ENCODE measurements at places on chromosomes 5 and 9. TPM values are rescaled to one million over a fixed set of nuclear protein-coding genes. Genes with fewer than 3 reads are reported as not detected.

The PRELID2 gene
- total RNA-seq: 3.3 TPM

DNA sequence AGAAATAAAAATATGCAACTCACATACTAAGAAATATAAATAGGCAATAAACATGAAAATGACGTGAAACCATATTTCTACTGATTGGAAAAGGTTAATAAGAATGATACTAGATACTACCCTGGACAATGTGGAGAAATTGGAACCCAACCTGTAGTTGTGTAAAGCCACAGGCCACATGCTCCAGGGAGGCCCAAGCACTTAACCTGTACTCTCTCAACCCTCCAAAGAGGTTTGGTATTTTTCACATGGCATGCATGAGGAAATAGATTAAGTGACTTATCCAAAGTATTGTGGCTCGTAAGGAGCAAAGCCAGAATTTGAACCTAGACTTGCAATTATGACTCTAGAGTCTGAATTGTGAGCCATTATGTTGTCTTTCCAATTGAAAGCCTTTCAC, 13.4 kb downstream of the LIFR start:
- no peak for DNase-seq

The C9orf50 gene
- total RNA-seq: not detected

The PNPLA7 gene
- 5.6 TPM for total RNA-seq

- no peak for DNase-seq
Observed at GRCh38 chr5:62296998-62297397, 9.0 kb upstream of the KIF2A start.

DNA sequence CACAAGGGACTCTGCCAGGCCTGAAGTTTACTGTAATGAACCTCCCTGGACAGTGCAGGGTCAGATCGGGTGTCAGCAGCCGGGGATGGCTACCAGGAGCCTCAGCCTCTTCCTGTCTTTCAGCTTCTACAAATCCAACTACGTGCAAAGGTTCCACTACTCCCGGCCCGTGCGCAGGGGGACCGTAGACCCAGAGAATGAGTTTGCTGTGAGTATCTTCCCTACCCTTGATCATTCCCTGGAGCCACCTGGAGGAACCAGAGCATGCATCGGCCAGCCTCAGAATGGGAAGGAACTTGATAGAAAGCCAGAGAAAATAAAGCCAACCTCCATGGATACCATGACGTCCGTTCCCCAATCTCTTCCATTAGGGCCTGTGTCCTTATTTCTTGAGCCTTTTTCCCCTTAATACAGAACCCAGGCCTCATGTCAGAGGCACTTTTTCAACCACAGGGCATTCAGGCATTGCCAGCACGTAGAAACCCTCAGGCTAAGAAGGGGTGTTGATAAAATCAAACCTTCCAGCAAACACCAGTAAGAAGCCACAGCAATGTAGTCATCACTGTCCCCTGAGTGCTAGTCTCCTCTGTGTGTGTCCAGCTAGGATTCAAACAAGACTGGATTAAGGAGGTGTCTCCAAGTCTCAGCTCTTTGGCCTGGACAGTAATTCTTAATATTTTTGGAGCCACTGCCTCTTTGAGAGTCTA, 49.0 kb upstream of the FOXI1 start:
- DNase-seq: no peak

DNA sequence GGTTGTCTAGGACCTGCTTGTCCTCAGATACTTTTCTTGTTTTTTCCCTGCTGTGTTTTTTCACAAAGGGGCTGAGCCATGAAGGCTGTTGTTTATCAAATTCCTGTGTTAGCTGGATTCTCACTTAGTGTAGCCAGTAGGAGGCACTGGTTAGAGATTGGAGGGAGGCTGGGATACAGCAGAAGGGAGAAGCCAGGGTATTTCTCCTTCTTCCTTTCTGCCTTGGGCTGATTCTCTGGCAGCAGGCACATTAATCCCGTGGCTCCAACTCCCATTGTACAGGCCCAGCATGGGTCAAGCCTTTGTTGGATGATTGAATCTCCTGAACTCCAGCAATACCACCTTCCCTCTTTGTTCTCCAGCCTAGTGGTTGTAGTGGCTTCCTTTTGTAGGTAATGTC, 46.4 kb upstream of the FAM170A start:
- no peak for DNase-seq

The RIOK2 gene
- 28.1 TPM for total RNA-seq

DNA sequence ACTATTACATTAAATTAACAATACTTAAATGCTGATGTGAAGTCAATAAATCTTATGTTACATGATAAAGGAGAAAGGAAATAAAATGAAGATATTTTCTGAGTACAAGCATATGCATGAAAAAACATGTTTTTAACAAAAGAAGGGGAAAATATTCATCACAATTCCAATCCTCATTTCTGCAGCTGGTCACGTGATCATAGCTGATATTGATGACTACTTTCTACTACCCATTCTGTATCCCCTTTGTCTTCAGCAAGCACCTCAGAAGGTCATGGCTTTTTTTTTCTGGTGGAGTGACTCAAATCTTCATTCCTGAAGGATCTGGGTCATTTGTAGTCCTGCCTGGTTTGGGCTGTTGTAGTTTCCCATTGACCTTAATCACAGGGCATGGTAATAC, 90.9 kb downstream of the CDO1 start:
- DNase-seq: no peak

DNA sequence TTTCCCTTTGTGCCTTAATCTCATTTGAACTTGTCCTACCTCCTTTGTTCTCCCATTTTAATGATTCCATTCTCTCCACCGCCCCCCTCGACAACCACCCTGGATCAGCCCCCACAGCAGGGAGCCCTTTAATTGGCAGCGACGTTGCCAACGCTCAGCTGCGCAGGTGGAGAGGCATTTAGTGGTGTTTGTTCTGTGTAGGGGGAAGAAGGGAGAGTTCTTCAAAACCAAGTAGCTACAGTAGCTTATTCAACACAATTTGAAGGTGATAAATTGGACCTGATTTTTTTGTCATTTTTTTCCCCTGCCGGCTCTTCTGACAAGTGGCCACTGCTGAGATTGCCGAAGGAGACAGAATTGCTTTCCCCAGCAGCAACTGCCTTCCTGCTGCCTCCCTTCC, 499.1 kb downstream of the CDK5RAP2 start:
- DNase-seq: no peak

DNA sequence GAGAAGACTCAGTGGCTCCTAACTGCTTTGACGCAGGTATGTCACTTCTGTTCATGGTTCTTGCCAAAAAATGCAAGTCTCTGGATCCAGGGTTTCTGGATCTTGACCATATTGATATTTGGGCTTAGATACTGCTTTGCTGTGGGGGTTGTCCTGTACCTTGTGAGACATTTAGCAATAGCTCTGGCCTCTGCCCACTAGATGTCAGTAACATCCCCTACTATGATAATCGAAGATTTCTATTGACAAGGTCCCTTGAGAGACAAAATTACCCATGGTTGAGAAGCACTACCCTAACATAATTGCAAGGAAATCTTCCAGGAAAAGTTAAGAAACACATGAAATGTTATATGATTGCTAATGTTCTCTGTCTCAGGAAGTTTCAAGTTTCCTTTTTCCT, 285.4 kb downstream of the TMEM232 start:
- no peak for DNase-seq

The SURF2 gene
- 16.2 TPM for total RNA-seq

- DNase-seq: no peak
Observed at GRCh38 chr5:53023969-53024368, 34.8 kb downstream of the ITGA2 start.

DNA sequence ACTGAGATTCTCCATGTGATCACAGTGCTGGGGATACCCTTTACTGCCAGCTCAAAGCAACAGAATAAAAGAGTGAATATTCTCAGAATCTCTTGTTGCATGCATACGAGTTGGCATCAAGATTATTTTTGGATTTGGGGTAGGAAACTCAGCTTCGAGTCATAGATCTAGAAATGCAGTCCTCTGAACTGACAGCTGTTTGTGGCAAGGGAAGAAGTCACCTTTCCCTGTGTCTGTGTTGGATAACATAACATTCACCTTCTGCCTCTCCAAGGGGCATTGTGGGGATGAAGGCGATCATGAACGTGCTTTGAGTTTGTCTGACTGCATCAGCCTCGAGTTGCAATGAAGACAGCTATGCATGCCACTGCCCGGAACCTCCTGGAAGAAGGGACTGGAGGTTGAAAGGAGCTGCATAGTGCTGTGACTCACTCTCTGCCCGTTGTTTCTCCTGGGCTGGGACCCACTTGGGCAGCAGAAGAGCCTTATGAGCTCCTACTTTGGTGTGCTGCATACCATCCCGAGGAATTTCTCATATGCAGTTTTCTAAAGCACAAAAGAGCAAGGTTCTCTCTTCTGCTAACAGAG, 231.7 kb downstream of the ARHGAP26 start:
- peak; percentile 57 for DNase-seq

GRCh38 chr9:3342159-3342777, 183.5 kb downstream of the RFX3 start:
- DNase-seq: no peak

Data from activated naive CD8-positive, alpha-beta T cell treated with anti-CD3 and anti-CD28 coated beads, Interleukin-2, amount 10 ng/mL, durations not matched to agents 7 days and 5 days (primary cell).